ENCODE measurements at places on chromosomes 5 and 9.

- DNase-seq, result no peak
These were observed 72.4 kb downstream of the UGCG start for GRCh38 chr9:111969061-111969460.

DNA sequence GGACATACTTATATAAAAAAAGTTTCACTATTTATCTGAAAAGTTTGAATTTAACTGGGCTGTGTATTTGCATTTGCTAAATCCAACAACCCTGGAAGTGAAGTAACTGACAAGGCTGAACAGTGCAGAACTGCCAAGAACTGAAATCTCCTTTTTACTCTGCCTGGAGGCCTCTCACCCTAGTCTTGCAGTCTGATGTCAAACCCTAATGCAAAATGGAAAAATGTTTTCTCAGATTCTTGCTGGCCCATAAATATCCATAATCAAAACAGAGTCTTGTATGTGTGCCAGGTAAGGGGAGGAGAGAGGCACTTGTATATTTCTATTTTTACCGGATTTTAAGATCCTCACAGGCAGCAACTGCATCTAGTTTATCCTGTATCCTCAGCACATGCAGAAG lies 432.7 kb upstream of the KLF4 start:
- DNase-seq, result no peak

GRCh38 chr9:806285-807156 lies 35.0 kb upstream of the DMRT1 start:
- DNase-seq, result peak; percentile 50

- no peak for DNase-seq
These were observed 157.2 kb upstream of the DMRT1 start for GRCh38 chr9:684054-684890.

DNA sequence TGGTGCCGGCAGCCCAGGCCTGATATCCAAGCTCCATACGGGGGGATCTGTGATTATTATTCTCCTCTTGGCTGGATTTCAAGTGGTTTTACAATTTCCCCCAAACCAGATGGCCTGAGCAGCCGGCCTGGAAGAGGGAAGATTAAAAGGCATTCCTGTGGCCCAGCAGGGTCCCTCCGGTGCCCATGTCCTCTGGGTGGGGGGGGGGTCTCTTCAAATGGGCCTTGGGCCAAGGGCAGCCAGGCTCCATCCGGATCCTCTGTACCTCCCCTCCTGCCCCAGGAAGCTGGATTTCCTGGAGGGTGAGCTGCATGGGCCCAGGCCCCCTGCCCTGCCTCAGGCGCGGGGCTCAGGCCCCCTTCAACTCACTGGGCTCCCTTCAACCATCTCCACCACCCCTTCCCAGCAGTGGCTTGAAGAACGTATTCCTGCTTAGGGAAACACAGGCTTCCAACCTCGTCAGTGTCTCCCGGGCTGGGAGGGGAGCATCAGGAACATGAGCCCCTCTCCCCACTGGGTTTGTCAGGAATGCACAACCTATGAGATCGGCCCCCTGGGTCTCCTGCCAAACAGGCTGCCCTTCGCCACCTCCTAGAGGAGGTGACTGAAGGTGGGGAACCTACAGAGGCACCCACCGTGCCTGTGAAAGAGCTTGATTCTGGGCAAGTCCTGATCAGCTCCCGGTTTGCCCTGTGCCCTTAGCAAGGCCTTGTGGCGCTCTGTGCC lies 62.9 kb upstream of the ORM1 start:
- no peak for DNase-seq

DNA sequence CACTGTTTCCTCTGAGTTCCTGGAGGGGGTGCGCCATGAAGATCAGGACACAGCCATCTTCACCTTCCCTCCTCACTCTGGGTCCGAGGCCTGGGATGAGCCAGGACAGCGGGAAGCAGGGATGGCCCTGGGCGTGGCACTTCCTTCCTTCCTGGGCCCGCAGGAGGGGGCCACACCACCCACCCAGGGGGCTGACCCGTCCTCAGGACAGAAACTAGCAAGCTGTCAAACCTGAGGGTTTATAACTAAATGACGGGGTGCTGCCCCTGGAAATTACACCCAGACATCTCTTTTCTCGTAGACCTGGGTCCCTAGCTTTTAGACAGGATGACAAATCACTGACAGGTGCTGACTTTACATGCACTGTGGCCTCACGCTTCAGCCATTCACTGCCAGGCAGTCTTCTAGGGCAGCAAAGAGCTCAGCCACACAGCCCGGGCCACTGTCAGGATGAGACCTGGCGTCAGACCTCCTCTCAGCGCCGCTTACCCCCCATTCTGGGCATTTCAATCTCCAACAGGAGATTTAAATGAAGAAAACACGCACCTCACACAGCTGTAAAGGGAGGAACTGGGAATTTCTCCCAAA lies 8.1 kb downstream of the FCN2 start:
- DNase-seq, result no peak

- DNase-seq, result no peak
These were observed 196.0 kb downstream of the SPATA31D1 start for GRCh38 chr9:82184524-82184923.

DNA sequence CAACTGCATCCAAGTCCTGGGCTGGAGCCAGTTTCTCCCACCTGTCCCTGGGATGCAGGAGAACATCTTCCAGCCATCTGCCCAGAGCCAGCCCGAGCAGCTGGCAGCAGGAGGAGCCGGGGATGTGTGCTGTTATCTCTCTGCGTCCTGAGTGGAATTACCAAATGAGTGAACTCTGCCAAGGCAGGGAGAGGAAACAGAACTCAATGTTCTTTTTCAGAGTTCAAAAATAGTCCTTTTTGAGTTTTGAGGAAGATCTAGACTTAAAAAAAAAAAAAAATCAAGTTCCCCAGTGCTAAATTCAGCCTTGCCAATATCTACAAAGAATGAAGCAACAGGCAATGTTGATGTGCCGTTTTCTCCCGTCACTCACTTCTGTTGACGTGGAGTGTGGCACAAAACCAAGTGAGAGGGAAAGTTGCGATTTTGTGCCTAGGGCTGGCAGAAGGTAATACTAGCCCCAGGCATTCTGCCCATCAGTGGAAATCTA lies 56.2 kb downstream of the TMOD1 start:
- no peak for DNase-seq

- DNase-seq, result no peak
These were observed 20.4 kb upstream of the SLC2A6 start for GRCh38 chr9:133499132-133499891.

- no peak for DNase-seq
These were observed 312.1 kb downstream of the TMEM232 start for GRCh38 chr5:110414360-110414759.

- no peak for DNase-seq
These were observed 53.0 kb upstream of the PHYKPL start for GRCh38 chr5:178285399-178286225.

GRCh38 chr5:159459132-159459627 lies 128.9 kb upstream of the IL12B start:
- DNase-seq, result no peak

DNA sequence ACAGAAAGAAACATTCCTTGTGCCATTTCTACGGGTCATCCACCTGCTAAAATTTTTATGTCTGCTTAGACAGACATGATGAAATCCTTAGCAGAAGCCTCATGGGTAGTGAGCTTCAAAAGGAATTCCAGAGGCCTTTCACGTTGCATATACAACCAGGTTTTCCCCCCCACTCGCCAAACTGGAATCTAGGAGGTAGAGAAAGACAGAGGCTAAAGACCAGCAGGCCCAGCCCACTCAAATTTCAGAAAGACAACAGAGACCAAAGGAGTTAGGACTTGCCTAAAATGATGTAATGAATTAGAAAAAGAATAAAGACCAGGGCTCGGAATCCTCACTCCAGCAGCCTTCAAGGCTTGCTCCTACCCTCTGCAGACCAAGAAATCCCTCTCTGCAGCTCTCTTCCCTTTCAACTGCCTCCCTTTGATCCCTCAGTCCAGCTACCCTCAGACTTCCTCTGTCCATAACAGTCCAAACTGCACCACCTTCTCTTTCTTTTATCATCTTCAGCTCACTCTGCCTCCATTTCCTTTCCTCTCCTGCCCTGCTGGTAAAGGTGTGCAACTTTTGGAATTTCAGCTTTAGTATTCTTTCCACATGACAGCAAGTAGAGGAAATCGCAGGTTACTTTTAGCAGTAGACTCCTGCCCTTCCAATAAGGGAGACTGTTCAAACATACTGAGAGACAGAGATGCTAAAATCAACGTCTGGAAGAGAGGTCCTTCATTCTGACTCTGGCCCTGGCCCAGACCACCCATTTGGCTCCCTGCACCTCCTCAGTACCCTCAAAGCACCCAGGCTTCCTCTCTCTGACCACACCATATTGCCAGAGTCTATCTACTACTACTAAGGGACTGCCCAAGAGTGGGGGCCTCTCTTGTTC lies 8.9 kb downstream of the B4GALT1 start:
- DNase-seq, result no peak

GRCh38 chr9:115267790-115268189 lies 149.8 kb upstream of the TNC start:
- DNase-seq, result no peak

- DNase-seq, result no peak
These were observed 48.5 kb upstream of the NAA35 start for GRCh38 chr9:85892401-85892800.

- no peak for DNase-seq
These were observed 479.0 kb downstream of the ZSWIM6 start for GRCh38 chr5:61811052-61811451.

DNA sequence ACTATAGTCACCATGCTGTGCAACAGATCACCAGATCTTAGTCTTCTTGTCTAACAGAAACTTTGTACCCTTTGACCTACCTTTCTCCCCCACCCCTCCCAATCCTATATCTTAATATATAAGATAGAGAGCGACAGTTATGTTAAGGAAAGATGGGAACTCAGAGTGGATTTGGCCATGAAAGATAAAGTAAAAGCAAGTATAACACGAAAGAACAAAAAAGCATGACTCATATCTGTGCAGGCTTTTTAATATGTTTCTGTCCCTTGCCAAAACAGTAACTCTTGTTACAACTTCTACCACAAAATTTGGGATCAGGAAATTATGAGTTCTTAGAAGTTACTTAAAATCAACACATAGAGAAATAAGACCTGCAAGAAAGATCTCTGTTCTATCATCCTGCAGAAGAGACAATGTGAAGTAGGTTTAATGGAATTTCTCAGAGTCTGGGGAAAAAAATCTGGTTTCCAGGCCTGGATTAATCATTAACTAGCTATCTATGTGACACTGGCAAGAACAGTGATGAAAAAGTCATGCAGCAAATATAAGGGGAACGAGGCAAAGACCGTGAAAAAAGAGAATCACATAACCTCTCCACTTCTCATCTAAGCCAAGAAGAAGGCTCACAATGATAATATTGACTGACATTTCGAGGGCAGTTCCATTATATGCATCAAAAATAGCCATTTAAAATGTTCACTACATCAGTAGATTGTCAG lies 18.6 kb downstream of the BAAT start:
- no peak for DNase-seq

DNA sequence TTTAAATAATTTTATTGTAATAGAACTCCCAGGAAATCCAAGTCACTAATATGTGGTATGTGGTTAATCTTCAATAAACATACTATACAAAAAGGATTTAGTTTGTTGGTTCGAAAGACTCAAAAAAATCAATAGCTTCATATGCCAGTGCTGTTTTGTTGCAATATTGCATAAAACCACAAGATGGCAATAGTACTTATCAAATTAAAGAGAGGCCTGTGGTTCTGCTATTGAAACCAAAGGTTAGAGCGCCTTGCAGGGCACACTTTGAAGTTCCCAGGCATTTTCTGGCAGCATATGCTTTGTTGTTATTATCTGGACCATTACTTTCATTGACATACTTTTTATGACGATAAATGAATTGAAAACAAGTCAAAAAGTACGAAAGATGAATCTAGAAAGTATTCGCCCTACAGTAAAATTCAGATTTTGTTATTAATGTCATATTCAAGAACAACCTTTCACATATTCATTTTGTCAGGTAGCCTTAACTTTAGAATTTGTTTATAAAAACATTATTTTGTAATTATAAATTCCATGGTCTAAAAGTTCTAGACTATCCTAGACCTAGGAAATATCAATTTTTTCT lies 316.3 kb downstream of the MCTP1 start:
- peak; percentile 24 for DNase-seq

- DNase-seq, result no peak
These were observed 412.1 kb downstream of the KDM4C start for GRCh38 chr9:7169717-7170389.

DNA sequence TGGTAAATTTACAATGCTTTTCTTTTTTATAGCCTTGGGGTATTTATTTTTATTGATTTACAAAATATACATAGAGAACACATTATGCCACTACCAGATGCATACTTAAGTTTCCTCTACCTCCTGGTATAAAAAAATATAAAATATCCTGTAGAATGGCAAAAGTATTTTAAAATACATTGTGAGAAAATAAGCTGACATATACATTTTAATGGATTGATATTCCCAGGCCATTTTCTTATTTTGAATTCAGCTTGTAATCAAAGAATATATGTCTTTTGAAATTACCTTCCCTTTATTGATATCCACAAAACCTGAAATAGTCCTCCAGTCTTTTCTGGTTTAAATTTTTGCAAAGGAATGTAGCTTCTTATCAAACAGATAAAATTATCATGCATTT lies 923.9 kb downstream of the CDH18 start:
- no peak for DNase-seq

GRCh38 chr5:39605588-39606575 lies 181.1 kb upstream of the DAB2 start:
- no peak for DNase-seq

- peak; percentile 39 for DNase-seq
These were observed 21.3 kb upstream of the MEGF9 start for GRCh38 chr9:120735415-120736126.

DNA sequence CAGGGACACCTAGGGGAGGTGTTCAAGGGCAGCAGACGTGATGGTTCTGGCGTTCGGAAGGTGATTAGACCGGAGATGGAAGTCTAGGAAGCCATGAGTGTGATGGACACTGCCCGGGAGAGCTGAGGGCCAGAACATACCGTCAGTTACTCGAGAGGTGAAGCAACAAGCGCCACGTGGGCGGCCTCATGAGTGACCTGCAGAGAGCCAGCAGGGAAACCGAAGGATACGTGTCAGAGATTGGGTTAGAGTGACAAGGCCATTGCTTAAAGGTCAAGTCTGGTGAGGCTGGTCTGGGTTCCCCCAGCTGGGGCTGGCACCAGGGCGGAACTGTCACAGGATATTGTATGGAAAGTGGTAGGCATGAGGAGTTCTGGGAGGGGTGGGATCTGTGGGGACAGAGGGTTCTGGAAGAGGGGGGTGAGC lies 60.0 kb downstream of the C9orf50 start:
- no peak for DNase-seq

DNA sequence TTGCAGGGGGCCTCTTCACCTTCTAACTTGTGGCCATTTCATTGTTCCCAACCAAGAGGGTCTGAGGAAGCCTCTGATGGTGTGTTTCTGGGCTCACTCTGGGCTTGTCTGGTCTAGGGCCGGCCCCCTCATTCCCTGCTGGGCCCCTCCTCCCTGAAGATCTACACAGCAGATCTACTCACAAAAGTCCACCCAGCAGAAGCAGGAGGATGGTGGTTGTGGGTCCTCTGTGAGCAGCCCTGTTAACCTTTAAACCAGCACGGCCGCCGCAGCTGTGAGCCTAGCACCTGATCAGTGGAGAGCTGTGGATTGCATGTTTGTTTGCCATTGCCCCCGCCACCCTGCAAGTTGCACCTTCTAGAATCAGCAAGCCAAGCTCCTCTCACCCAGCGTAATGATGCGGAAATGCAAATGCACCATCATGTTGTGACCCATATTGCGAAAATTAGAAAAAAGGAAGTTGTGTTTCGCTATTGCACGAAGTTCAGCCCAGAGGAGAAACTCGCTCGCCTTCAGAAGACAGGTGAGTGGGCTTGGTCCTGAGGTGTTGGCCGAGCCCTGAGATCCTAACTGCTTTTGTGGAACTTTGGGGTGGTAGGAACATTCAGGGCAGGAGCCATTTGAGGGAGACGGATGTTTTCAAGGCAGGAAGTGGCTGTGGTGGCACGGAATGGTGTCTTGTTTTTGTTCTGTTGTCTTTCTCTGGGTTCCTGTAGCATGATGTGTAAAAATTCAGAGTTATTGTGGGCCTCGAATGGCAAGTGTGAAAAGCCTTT lies 16.7 kb downstream of the FGD3 start:
- peak; percentile 68 for DNase-seq
